ENCODE measurements at places on chromosomes 2 and 18. TPM values are rescaled to one million over a fixed set of nuclear protein-coding genes. Genes with fewer than 3 reads are reported as not detected.

DNA sequence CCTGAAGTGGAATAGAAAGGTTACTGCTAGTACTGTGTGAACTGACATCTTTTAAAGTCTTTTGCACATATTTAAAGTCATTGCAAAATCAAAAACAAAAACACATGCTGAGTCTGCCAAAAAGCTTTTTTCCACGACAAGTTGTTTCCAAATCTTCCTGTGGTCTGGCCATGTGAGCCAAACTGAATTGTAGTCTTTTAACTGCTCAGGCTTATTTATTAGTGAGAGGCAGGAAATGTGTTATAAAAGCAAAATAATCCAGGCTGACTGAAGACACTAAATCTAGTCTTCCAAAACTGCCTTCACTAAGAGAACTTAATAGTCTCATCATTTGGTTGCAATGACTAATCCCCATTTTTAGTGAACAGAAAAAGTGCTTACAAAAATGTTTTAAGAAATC lies 2.3 kb downstream of the KRCC1 start:
- peak; percentile 97 for DNase-seq

DNA sequence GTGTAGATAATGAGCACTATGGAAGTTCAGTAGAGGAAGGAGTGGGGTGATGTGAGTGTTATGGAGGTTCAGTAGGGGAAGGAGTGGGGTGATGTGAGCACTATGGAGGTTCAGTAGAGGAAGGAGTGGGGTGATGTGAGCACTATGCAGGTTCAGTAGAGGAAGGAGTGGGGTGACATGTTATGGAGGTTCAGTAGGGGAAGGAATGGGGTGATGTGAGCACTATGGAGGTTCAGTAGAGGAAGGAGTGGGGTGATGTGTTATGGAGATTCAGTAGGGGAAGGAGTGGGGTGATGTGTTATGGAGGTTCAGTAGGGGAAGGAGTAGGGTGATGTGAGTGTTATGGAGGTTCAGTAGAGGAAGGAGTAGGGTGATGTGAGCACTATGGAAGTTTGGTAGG lies 116.3 kb upstream of the SMAD7 start:
- DNase-seq = no peak

MAL gene
- total RNA-seq = not detected

- peak; percentile 2 for DNase-seq
Measured at GRCh38 chr2:65746931-65747675, 314.7 kb upstream of the SPRED2 start.

- peak; percentile 65 for DNase-seq
Measured at GRCh38 chr2:28821295-28821958, 10.8 kb downstream of the SPDYA start.

GNAL gene
- total RNA-seq = under 0.01 TPM

CD207 gene
- not detected for total RNA-seq

DNA sequence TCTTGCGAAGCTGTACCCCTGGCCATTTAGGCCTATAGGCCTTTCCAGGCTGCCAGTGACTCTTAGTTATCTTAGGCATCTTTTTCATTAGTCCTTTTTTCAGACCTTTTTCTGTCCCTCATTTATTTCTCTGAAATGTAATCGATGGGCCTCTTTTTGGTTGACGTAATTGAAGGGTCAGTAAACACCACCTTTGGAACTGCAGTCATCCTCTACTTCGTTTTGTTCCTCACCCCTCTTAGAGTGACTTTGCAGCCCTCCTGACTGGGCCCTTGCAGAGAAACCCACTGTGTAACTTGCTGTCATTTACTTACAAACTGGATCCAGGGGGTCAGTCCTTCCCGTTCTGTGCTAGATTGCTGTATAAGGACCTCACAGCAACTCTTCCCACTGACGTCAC lies 23.2 kb downstream of the CENPO start:
- DNase-seq = no peak

GRCh38 chr2:58922245-58922644 lies 681.1 kb upstream of the FANCL start:
- DNase-seq = no peak

GRCh38 chr2:236977063-236977851 lies 108.4 kb upstream of the COPS8 start:
- no peak for DNase-seq

NYAP2 gene
- not detected for total RNA-seq

FAM124B gene
- under 0.01 TPM for total RNA-seq

- DNase-seq = no peak
Measured at GRCh38 chr2:191351921-191352320, 106.7 kb downstream of the MYO1B start.

DNA sequence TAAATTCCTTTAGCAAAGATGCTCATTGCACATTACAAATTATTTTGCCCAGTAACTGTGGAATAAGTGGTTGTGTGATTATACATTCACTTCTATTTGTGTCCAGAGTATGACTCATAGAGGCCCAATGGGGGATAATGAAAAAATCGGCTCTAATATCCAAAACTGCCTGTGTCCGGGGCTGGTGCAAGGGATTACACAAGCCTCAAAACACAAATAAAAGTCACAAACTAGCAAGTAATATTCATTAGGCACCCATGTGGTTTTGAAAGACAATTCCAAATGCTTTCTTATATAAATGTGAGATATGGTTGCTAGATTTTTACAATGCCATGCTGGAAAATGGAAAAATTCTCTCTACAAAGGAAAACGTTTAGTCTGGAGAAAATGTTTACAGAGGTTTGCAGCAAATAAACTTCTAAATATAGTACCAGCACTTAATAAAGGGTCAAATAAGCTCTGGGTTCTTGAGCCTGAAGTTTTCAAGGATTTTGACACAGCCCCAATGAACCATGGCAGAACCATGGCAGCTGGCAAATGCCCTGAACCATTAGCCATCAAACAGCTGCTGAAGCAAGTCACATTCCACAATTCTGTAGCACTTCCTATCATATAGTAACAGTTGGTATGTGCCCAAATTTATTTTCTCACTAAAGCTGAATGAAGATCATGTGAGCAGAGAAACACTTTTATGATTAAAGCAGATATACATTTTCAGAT lies 40.5 kb downstream of the IRS1 start:
- DNase-seq = peak; percentile 89

GCC2 gene
- total RNA-seq = 21.3 TPM

DNA sequence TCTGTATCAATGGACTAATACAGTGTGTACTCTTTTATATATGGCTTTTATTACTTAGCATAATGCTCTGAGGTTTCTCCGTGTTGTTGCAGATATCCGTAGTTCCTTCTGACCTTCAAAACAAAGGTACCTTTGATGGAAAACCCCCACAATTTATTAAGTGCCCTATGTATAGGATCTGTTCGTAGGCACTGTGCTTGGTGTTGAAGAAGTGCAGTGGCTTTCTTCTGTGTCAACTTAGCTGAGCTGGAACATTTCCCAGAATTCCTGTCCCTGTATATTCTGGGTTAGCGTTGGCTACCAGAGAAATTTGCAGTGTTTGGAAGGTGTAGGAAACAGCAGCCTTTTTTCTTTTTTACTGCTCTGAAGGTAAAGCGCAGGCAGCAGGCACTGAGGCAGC lies 56.3 kb upstream of the MSH2 start:
- no peak for DNase-seq

STK25 gene
- 245 TPM for total RNA-seq
